ENCODE measurements at places on chromosomes 13 and 19.
A peak's percentile ranks its signal among the peaks of the same experiment; 100 is the strongest.

DNA sequence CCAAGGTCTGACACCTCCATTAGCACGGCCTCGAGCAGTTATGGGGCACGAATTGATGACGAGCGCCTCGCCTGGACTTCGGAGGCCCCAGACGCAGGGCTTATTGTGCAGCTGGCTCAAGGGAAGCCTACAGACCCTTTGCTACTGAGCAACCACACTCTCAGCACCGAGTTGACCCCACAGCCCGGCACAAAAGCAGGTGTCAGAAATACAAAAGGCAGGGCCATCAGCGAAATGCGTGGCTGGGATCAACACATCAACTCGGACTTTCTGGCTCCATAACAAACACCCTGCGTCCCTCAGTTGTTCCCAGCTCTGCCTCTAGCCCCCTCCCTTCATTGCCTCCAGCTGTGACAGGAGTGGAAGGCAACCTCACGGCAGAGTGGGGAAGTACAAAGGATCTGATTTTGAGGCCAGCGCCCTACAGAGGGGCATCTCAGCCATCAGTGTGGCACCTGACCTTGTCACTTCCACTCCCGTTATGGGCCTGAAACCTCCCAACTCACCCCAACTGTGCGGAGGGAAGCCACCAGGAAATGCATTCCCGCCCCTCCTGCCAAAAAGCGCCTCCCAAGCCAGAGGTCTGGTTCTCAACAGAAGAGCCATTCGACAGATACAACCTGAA is 18.0 kb downstream of the PEPD start:
- no peak for DNase-seq

DNA sequence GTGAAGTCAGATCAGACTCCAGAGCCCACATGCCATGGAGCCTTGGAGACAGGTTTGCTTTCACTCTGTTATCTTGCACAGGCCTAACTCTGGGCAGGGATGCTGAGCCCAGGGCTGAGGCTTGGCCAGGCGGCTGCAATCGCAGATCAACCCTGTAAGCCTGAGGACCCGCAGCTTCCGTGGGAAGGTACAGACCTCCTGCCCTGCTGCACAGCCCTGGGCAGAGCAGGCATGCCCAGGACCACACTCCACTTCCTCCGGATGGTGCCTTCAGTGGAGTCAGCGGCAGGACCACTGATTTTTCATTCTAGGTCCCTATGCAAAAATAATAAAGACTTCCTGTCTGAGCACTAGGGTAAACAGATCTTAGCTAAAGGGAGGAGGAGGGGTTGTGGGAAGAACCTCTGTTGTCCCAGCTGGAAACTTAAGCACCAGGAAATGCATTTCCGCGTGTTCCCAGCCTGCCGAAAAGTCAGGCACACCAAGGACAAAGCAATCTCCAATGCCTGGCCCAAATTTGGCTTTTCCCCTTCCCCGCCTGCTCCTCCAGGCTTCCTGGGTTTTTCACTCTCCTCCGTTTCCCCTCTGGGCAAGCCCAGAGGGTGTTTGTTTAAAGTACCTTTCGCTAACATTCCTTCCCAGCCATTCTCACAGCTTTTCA is 87.3 kb downstream of the KCTD15 start:
- DNase-seq: no peak

- no peak for DNase-seq
Measured at GRCh38 chr19:5127717-5128116, 158.8 kb downstream of the KDM4B start.

DNA sequence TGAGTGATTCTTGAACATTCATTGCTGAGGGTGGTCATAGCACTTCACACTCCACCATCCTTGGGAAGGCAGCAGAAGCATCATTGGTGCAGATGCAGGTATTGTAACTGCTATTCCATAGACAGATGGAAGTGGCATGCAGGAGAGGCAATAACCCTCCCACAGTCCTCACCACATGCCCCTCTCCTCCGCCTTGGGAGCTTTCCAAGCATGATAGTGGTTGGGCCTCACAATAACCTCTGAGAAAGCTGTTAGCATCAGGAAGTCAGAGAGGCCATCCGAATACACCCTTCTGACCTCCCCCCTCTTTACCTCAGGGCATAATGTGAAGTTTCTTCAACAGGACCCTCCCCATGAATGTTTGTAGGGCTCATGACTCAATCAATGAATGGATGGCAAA is 177.9 kb downstream of the KATNAL1 start:
- no peak for DNase-seq

GRCh38 chr13:29948244-29948643 is 97.8 kb upstream of the UBL3 start:
- DNase-seq: no peak

- no peak for DNase-seq
Measured at GRCh38 chr19:49409441-49410029, 13.7 kb downstream of the PTH2 start.

DNA sequence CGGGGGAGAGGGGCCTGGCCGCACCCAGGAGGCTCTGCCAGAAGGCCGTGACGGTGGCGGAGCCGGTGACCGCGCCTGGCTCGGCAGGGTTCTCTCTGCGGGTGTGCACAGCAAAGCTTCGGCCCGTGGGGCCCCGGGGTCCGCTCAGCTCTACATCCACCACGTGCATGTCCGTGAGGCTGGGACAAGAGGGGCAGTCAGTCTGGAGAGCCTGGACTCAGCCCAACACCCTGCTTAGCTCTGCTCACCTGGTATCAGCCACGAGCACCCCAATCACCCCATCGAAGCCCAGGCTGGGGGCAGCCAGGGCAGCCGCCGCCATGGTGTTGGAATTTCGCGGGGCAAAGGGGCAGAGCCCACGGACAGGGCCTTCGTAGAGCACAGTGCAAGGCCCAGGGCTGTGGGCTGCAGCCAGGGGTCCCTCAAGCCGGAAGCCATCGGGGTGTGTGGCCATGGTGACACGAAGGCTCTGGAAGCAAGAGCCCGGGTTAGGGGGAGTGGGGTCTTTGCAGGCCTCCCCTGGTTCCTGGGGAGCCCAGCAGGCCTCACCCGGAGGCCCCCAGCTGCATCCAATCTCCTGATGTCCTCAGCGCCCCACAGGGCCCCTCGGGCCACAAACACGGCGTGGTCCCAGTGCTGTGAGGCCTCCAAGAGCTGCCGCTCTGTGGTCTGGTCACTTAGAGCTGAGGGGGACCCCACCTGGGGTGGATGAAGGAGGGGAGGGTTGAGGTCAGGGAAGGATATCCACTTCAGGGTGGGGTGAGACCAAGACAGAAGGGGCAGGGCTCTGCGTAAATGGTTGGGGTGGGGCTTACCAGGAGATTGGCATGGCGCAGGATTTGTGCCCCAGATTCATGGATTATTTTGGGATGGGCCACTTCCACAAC is 1.4 kb downstream of the ASPDH start:
- no peak for DNase-seq

GRCh38 chr13:110886870-110887596 is 27.8 kb downstream of the ANKRD10 start:
- no peak for DNase-seq

- DNase-seq: peak; percentile 17
Measured at GRCh38 chr19:3506384-3507340, 551 bp downstream of the FZR1 start.

- DNase-seq: no peak
Measured at GRCh38 chr13:113905018-113905417, 41.1 kb upstream of the GAS6 start.

DNA sequence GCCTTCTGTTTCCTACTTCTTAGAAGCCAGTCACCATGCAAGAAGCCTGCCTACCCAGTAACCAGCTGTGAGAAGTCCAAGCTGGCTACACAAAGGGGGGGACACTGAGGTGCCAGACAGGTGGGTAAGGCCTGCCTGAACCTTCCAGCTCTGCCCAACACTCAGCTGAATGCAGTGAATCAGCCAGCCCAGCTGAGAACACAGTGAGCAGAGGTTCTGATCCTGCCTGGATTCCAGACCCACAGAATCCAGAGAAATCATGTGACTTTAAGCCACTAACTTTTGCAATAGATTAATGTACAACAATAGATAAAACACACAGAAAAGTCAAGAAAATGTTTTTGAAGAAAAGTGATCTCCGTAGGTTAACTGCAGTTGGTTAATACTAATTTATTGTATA is 151.7 kb downstream of the EFNB2 start:
- DNase-seq: no peak

- DNase-seq: no peak
Measured at GRCh38 chr13:105643966-105644365, 891.5 kb downstream of the EFNB2 start.

GRCh38 chr13:113550453-113550852 is 34.1 kb upstream of the TFDP1 start:
- no peak for DNase-seq

- no peak for DNase-seq
Measured at GRCh38 chr13:25756912-25757311, 294.9 kb downstream of the SHISA2 start.

- DNase-seq: no peak
Measured at GRCh38 chr13:105763851-105764250, 771.6 kb downstream of the EFNB2 start.

- no peak for DNase-seq
Measured at GRCh38 chr13:24495151-24495729, 17.3 kb downstream of the PARP4 start.

DNA sequence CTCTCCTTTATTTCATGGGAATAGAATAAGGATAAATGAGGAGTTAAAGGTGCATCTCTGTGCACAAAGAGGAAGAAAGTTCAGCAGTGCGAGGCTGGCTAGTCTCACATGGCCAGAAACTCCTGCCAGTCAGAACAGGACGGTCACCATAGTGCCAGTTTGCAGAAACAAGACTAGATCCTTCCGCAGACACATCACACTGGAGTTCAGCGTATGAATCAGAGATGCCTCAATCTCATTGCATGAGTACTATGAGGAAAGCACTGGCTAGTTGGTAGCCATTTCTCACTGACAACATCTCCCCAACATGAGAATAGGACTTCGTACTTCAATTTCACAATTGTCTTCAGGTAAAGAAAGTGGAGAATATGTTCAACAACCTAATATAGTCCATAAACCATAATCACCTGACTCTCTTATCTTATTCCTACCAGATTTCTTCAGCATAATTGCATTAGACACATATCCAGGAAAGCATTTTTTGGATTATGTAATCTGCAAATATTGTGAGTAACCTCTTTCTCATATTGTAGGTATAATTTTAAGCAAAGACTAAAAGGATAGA is 34.9 kb downstream of the RXFP2 start:
- no peak for DNase-seq

- DNase-seq: no peak
Measured at GRCh38 chr13:110521296-110521680, 40.2 kb downstream of the RAB20 start.

- no peak for DNase-seq
Measured at GRCh38 chr13:28725046-28725610, 6.4 kb upstream of the SLC46A3 start.

DNA sequence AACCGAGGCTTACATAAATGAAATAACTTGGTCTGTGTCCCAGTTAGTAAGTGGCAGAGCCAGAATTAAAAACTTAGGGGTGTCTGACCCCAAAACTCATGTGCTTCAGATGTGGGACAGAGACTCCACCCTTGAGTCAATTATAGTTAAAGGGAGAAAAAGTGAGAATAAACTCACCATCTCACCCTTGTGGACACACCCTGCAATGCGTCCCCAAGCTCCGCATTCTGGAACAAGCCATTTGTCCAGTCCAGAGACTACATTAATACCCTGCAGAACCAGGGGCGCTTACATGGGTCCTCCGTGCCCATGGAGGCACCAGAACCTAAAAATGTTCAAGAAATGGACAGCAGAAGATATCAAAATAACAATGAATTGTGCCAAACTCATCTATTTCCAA is 207.0 kb upstream of the ZNF507 start:
- DNase-seq: no peak

DNA sequence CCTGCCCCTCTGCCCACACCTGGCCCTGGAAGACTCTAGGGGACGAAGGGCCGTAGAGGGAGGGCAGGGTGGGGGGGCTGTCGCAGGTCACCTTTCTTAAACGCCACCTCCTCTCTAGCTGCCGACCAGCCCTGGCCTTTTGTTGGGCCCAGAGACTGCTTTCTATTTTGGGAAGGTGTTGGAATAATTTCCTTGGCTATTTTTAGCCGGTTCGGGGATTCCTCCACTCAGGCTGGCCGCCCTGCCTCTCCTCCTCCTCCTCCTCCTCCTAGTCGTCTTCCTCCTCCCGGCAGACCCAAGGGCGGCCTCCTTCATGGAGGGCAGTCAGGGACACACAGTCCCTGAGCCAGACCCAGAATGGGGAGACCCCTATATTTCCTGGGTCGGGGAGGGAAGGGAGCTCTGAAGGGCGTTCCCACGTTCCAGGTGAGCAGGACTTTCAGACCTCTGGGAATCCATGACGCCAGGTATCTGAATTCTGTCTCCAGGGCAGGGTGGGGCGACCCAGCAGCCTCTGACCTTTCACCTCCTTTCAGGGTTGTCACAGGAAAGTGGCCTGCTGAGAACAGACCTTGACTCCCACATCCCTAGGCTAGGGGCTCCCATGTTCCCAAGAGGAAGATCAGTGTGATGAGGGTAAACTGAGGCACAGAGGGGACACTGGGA is 19.9 kb downstream of the GADD45B start:
- DNase-seq: no peak

- DNase-seq: no peak
Measured at GRCh38 chr19:52735734-52736133, 890 bp upstream of the ZNF611 start.

DNA sequence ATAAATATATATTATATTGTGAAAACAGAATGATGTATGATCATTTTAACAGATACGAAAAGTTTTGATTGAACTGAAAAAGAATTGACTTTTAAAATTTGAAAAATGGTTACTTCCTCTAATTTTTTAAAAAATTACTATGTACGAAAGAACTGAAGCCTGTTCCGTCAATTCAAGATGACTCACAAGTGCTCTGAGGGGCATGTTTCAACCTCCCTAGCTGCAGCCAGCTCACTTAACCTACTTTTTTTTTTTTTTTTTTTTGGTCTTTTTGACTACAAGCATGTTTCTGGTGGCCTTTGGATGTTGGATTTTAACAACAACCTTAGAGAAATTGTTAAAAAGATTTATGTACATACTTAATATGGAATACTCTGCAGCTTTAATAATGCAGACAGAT is 1139.3 kb downstream of the DIAPH3 start:
- DNase-seq: no peak

DNA sequence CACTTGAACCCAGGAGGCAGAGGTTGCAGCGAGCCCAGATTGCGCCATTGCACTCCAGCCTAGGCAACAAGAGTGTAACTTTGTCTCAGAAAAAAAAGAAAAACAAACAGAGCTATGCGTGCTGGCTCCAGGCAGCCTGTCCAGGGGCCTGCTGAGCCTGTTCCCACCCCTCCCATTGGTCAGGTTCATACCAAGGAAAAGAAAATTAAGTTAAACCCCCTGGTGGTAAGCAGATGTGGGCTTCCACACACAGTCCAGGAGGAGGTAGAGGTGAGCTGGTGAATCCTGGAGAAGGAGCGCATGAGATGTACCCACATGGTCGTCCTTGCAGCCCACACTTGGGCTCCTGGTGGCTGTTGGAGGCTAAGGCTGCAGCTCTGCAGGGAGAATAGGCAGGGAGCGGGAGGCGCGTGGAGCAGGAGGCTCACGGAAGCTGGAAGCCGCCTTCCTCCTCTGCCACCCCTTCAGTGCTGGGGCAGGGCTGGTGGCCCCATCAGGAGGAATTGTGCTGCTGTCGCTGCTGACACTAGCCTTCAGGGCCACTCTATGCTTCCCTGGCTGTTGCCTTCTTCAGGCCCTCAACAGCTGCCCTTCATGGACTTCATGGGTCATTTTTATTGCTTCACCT is 10.5 kb upstream of the CHAMP1 start:
- DNase-seq: no peak

- no peak for DNase-seq
Measured at GRCh38 chr13:45851171-45851921, at the start of gene SIAH3. Gene SIAH3, minus strand, starts transcription at chr13:45851753. Its CDS starts 124 bp downstream, at chr13:45851629.

GRCh38 chr19:17061205-17061604 is 14.0 kb downstream of the HAUS8 start:
- no peak for DNase-seq
